ENCODE measurements at places on chromosomes 12 and 14.

- DNase-seq, result peak; percentile 9
Observed at GRCh38 chr12:108193917-108194316, 64.8 kb downstream of the WSCD2 start.

GRCh38 chr12:65252515-65252914 is 26.0 kb upstream of the MSRB3 start:
- no peak for DNase-seq

- DNase-seq, result no peak
Observed at GRCh38 chr12:81949416-81949815, 190.3 kb upstream of the PPFIA2 start.

DNA sequence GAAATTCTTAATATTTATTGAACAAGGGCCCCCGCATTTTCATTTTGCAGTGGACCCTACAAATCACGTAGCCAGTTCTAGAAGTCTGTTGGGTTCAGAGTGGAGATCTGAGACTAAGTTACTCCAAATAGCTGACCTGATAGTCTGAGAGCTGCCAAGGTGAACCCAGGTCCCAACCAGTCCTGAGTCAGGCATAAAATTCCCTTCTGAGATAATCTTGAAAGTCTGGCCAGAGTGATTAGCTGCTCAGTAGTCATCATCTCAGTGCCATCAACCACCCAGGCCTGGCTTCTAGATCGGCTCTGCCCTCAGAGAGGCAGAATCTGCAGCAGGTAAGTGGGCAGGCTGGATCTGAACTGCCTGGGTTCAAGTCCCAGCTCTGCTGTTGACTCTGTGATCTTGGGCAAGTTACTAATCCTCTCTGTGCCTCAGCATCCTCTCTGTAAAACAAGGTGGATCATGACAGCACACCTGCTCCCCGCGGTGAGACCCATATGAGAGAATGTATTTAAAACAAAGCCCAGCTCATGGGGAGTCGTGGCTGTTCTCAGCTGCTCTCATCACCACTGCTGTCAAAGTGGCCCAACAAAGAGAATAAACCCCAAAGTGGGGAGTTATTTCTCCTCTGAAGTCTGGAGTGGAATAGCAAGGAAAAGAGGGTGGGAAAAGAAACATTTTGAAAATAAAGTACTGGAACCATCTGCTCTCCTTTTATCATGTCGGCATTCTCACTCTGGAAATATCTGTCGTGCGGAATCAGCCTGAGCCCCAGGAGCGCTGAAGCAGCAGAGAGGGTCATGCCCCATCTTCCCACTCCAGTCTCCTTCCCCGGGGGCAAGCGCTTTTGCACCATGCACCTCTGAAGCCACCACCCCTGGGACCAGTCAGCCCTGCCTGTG is 193.3 kb downstream of the DPF3 start:
- DNase-seq, result no peak

DNA sequence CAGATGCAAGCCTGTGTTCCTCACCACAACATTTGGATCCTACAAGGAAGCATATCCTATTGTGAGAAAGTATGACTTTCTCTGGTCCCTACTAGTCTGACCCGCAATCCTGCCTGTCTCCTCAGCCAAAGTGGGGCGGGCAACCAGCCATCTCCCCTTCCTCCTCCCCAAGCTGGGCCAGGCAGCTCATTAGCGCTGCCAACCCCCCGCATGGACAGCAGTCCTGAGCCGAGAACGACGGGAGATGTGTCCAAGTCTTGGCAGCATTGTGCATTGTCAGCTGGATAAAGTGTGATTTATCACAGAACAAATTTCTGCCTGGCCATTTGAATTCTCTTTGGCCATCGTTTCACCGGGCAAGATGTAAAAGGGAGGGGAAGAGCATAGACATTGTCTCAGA is 139.4 kb downstream of the SLC15A4 start:
- DNase-seq, result no peak

Measured in CD4-positive, alpha-beta T cell treated with Interleukin-10 for 1 hour (primary cell).